Right ventricle myocardium superior (tissue), 1 donor: ENCODE measurements at places on chromosomes 12 and 14. TPM values are rescaled to one million over a fixed set of nuclear protein-coding genes. Genes with fewer than 3 reads are reported as not detected.

DNA sequence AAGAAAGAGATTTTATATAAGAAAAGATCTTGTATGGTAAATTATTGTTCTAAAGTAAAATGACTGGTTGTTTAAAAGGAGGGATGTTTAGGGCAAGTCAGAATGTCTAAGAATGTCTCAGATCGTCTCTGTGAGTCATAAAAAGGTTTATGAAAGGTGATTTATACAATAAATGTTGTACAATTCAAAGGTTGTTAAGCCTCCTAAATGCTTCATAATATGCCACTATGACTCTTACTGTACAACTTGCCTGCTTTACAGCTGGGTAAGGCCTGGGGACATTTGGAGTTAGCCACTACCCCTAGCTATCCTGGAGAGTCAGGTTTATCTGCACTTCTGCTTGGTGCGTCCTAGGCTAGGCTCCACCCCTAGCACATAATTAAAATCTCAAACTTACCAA is 927.4 kb downstream of the FSCB start:
- DNase-seq, result no peak

DNA sequence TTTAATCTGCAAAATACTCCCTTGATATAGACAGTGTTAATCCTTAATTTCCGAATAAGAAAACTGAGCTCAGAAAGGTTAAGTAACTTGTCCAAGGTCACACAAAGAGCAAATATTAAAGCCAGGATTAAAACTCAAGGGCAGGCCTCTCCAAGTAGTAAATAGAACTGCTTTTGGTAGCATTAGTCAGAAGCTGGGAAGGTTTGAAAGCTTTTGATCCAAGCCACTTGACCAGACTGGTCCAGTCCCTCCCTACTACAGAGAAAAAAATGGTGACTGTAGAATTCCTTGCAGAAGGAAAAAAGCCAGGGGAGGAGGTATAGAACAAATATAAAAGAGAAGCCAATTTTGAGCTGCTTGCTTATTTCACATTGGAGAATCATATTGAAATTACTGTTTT is 111.5 kb downstream of the NT5DC3 start:
- no peak for DNase-seq

DNA sequence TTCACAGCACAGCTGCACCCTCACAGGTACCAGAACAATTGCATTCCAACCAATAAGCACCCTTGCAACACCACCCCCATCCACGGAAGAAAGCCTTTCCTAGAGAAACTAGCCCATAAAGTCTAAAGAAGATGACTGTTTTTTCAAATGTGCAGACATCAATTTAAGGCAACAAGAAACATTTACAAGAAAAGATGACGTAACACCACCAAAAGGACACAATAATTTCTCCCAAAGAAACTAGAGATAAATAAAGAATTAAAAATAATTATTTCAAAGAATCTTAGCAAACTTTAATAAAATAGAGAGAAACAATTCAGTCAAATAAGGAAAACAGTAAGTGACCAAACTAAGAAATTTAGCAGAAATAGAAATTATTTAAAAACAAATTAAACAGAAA is 352.3 kb upstream of the ATXN7L3B start:
- no peak for DNase-seq

DNA sequence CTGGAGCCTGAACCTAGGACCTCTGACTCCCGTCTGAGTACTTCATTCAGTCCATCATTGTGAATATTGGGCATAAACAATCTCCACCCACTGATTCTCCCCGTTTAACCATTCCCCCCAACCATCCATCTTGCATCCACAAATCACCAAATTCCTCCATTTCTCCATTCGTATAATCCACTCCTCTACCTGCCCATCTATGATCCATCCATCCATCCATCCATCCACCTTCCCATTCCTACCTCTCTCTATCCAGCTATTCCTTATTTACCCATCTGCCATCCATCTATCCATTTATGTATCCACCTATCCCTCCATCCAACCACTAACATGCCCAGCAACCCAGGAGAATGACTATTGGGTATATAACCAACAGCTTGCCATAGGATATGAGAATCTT is 87.5 kb downstream of the CALM1 start:
- no peak for DNase-seq

- DNase-seq, result no peak
Observed at GRCh38 chr12:1793426-1794210, 26.7 kb upstream of the LRTM2 start.

GRCh38 chr14:102170061-102170460 is 30.4 kb downstream of the WDR20 start:
- DNase-seq, result no peak

- no peak for DNase-seq
Observed at GRCh38 chr12:30357766-30358490, 337.7 kb downstream of the IPO8 start.

Gene TC2N
- total RNA-seq, result 11.1 TPM

Gene LRP10
- total RNA-seq, result 50.8 TPM

Gene PRH2
- total RNA-seq, result not detected

Gene PLEKHG7
- not detected for total RNA-seq
